Tongue (tissue), 3 donors: ENCODE measurements at places on chromosomes 1 and 21. TPM values are rescaled to one million over a fixed set of nuclear protein-coding genes. Genes with fewer than 3 reads are reported as not detected.

The APCS gene
- total RNA-seq = not detected

The NEGR1 gene
- 16.9 TPM for total RNA-seq

The PROK1 gene
- total RNA-seq = not detected

The RGS13 gene
- total RNA-seq = 0.10 TPM

The SLC16A4 gene
- 10.8 TPM for total RNA-seq

The CHAF1B gene
- total RNA-seq = 2.4 TPM

The SLC6A17 gene
- total RNA-seq = under 0.01 TPM

The KLHDC9 gene
- total RNA-seq = 3.3 TPM

The ALDH4A1 gene
- 6.9 TPM for total RNA-seq

The GPA33 gene
- 0.41 TPM for total RNA-seq

The ERVH48-1 gene
- not detected for total RNA-seq

The SLC30A10 gene
- 2.2 TPM for total RNA-seq

The FCGR3A gene
- total RNA-seq = 3.4 TPM

The RUNX1 gene
- 12.6 TPM for total RNA-seq

The PEAR1 gene
- total RNA-seq = 13.6 TPM

The HTR6 gene
- not detected for total RNA-seq

The SYPL2 gene
- total RNA-seq = 61.5 TPM

The S100PBP gene
- 68.8 TPM for total RNA-seq

The GPR37L1 gene
- total RNA-seq = 0.41 TPM
